ENCODE measurements at places on chromosomes 12 and 14.

DNA sequence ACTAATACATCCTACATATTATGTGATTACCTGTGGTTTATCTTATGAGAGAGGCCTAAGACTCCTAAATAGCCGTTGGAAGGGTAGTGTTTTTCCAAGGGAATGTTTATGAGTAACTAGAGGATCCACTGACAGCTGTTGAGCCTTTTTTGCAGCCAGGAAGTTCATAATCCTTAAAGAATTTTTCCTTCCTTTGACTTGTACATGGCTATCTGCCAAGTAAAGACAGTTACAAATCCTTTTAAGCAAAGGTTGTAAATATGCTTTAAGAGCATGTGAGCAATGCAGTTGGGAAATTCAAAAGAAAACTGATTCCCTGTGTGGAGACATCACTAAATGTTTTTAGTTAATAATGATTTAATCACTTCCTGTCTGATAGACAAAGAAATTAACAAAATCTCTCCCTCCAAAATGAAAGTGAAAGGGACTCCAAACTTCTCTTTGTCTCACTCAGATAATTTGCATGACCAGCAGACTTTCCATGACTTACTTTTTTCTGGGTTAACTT is 333.8 kb downstream of the PDZRN4 start:
- DNase-seq: no peak

DNA sequence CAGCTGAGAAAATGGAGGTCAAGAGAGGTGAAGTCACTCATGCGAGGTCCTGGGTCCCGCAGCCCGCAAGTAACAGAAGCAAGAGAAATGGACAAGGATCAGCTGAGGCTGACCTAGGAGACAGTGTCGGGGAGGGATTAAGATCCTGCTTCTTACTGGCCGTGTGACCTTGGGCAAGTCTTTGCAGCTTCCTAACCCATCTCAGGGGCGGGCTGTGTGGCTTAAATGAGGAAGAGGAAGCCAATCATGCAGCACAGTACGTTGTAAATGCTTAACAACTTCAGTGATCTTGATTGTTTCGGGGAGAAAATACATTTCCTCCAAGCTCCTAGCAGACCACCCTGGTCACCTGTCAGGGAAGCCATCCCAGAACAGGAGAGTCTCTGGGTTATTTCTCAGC is 7.1 kb upstream of the PGF start:
- DNase-seq: no peak

DNA sequence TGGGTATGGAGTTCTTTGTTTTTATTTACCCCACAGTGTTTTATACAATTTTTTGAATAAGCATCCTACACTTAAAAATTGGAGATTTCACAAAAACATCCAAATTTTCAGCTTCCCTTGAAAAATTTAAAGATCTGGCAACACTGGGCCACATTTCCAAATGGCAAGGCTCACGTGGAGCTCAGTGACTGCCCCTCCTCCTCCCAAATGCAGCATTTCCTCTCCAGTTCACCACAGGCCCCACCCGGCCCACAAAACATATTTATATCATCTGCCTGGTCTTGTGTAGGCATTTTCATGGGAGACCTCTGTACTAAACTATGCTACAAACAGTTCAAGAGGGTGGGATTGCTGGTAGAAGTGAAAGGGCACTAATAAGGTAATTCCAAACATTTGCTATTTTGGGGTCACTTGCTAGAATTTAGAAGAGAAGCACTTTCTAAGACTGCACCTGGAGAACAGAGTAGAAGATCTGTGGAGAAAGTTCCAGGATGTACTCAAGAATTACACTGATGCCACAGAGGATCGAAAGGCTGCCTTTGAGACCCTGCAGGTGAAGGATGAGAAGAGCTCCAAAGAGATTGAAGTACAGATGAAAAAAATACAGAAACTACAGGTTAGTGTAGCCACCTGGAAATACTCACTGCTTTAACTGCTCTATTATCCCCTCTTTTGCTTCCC is 7.3 kb downstream of the FKBP11 start:
- peak; percentile 50 for DNase-seq

- no peak for DNase-seq
Observed at GRCh38 chr12:104048811-104049210, 1.2 kb downstream of the GLT8D2 start.

GRCh38 chr12:124548854-124549378 is 18.5 kb downstream of the NCOR2 start:
- DNase-seq: no peak

- no peak for DNase-seq
Observed at GRCh38 chr14:59439256-59439965, 25.8 kb downstream of the GPR135 start.

- DNase-seq: no peak
Observed at GRCh38 chr14:23697680-23698079, 61.5 kb downstream of the DHRS2 start.

Data from activated gamma-delta T cell treated with Interleukin-2 at 50 U/mL for 16 hours (primary cell).